ENCODE measurements at places on chromosomes 13 and 19.

GRCh38 chr19:18433015-18433691 is 4.8 kb downstream of the ISYNA1 start:
- no peak for DNase-seq

DNA sequence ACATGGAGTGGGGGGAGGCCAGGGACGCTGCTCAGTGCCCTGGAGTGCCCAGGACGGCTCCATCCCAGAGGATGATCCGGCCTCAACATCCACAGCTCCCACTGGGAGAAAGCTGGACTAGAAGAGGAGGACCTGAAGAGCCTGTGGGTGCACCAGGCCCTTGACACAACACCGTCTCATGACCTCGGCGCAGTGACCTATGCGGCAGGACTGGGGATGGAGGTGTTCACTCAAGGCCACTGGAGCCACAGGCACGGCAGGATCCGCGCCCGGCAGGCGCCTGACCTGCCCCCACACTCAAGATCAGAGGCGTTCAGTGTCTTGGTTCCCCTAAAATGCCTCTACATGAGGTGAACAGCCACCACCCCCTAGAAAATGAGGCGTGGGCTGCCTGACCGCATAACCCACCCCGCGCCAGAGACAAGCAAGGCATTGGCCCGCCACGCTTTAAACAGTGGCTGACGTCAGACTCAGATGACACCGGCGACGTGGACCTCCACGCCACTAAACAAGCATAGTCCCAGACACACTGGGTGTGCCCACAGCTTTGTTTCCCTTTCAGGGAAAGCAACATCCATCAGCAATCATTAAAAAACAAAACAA is 8.0 kb downstream of the SGTA start:
- DNase-seq = no peak

GRCh38 chr19:43597876-43598275 is 1.5 kb downstream of the ZNF576 start:
- no peak for DNase-seq

DNA sequence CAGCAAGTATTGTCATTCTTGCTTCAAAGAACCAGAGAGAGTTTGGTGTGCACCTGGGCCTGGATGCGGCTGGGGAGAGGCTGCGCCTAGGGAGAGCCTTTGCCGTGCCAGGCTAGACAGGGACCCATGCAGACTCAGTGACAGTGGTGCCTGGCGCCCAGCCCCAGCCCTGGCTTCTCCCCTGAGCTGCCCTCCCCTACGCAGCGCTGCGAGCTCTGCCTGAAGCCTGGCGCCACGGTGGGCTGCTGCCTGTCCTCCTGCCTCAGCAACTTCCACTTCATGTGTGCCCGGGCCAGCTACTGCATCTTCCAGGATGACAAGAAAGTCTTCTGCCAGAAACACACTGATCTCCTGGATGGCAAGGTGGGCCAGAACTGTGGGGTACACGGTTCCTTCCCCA is 12.0 kb downstream of the KMT2B start:
- DNase-seq = no peak

GRCh38 chr19:4029247-4029614 is 21.7 kb downstream of the PIAS4 start:
- no peak for DNase-seq

- no peak for DNase-seq
Measured at GRCh38 chr13:77329911-77330584, 3.2 kb upstream of the MYCBP2 start.

- peak; percentile 14 for DNase-seq
Measured at GRCh38 chr13:63636316-63636993, 2220.8 kb upstream of the PCDH20 start.

- no peak for DNase-seq
Measured at GRCh38 chr13:78608252-78608687, 4.9 kb upstream of the POU4F1 start.

GRCh38 chr19:6101291-6101825 is 8.9 kb downstream of the RFX2 start:
- DNase-seq = peak; percentile 18

- no peak for DNase-seq
Measured at GRCh38 chr19:40667602-40668001, 22.8 kb downstream of the NUMBL start.

GRCh38 chr13:31105856-31106255 is 55.8 kb downstream of the HSPH1 start:
- DNase-seq = no peak

DNA sequence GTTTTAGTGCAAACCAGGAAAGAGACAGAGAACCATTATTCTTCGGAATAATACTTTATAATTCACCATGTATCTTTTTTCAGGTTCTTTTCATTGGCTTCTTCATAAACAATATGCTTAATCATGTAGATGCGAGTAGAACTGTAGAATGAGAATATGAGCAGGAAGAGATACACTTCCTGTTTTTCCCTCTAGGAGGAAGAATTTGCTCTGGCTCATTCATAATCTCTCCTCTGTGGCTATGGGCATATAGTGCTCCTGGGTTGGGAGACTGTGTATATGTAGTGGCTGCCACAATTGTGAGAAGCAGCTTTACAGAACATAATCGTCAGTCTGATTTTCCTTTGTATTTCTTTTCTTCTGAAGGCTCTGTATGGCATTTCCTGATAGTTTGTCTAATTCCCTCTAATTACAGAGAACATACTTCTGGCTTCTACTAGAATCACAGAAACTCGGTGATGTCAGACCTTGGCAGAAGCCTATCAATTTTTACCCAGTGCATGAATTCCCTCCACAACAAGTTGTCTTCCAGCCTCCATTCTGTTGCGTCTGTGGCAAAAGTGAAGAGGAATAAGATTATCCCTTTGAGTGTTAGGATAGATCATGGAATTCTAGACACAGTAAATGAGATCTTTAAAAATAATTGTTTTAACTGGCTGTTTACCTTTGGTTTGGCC is 2.9 kb upstream of the DCLK1 start:
- DNase-seq = no peak

DNA sequence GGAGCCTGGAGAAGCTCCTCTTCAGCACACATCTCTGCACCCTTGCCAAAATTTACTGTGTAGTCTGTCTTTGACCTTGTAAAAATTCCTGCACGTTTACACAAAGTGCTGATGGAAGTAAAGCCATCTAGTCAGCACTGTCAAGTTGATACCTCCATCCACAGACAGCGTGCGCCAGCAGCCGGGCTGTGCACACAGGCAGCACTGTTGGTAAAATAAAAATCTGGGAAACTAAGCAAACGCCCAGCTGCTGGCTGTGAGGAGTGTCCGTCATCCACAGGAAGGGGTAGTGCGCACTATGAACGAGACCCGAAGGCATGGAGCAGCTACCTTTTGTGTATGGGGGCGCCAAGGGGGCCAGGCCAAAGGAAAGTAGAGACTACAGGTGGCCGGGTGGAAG is 17.4 kb upstream of the SIGLEC11 start:
- no peak for DNase-seq

DNA sequence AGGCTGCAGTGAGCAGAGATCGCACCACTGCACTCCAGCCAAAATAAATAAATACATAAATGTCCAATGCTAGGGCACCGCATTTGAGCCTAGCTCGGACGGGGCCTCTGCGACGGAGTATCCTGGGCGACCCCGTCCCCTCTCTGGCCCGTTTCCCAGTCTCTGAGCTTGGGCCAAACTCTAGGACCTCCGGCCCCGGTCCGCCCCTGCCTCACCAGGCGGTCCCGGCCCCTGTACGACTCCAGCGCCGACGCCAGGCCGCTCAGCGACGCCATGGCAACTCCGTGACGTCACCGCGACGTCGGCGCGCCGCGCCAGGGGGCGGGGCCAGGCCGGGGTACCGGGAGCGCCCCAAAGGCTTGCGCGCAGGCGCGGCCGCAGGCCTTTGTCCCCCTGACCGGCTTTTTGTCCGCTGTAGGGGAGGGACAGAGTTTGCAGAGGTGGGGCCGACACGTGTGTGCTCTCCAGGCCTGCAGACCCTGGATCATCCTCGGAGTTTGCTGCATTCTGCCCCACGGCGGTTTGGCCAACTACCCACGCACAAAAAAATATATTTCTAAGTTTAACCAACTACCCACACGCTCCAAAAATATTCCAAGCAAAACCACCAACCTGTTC is at the start of gene PEX11G:
PEX11G (minus strand) TSS at position 300 of the 618 bp plus-strand sequence; CDS start at position 275, 25 bp downstream.
- peak; percentile 81 for DNase-seq

- peak; percentile 35 for DNase-seq
Measured at GRCh38 chr19:9673912-9674662, 813 bp downstream of the ZNF562 start.

DNA sequence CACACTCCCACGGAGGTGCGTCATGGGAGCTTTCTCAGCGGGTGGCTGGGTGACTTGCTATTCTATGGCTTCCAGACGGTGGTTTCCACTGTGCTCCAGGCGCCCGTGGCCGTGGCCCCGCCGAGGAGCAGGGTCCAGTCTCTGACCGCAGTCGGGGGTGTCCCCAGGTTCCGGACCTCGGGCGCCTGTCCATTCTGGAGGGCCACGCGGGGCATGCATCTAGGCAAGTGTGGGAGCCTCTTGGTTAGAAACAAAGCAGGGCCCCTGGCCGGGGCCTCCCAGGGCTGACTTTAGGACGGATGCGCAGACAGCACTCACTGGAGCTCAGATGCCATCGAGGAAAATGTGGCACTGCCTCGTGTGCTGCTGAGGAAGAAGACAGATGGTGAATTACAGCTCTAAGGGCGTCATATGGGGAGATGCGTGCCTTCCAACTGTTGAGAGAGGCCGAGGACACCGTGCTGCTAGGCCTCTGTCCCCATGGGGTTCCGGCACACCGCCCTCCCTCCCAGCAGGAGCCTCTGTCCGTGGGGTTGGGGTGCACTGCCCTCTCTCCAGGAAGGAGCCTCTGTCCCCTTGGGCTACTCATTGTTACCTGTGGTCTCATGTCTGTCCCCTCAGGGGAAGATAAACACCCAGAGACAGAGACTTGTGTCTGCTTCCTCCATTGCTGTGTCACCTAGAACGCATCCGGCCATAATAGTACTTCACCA is 38.1 kb downstream of the TMEM255B start:
- no peak for DNase-seq

GRCh38 chr13:58919551-58919950 is 1244.2 kb downstream of the DIAPH3 start:
- no peak for DNase-seq

DNA sequence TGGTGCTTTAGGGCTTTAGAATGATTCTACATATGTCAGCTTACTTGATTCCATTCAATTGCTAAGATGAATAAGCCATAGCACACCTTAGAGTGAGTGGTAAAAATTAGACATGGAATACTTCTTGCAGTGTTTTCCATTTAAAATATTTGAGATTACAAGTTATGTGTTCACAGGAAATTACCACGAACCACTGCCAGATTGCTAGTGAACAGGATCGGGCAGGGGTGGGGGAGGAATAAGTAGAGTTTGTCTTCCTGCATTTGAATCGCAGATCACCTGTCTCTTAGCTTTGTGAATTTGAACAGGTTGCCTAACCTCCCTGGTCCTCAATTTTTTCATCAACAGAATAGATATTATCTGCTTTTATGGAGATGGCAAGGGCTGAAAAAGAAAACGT is 124.6 kb downstream of the GGACT start:
- DNase-seq = no peak

Measured in fibroblast of lung (primary cell).